ENCODE measurements at places on chromosomes 13 and 19.
A peak's percentile ranks its signal among the peaks of the same experiment; 100 is the strongest.

DNA sequence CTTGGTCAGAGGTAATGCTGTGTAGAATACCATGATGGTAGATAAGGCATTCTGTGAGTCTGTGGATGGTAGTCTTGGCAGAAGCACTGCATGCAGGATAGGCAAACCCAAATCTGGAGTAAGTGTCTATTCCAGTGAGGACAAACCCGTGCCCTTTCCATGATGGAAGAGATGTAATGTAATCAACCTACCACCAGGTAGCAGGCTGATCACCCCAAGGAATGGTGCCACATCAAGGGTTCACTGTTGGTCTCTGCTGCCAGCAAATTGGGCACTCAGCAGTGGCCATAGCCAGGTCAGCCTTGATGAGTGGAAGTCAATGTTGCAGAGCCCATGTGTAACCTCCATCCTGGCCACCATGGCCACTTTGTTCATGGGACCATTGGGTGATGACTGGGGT is 155.0 kb downstream of the RAP2A start:
- no peak for DNase-seq

DNA sequence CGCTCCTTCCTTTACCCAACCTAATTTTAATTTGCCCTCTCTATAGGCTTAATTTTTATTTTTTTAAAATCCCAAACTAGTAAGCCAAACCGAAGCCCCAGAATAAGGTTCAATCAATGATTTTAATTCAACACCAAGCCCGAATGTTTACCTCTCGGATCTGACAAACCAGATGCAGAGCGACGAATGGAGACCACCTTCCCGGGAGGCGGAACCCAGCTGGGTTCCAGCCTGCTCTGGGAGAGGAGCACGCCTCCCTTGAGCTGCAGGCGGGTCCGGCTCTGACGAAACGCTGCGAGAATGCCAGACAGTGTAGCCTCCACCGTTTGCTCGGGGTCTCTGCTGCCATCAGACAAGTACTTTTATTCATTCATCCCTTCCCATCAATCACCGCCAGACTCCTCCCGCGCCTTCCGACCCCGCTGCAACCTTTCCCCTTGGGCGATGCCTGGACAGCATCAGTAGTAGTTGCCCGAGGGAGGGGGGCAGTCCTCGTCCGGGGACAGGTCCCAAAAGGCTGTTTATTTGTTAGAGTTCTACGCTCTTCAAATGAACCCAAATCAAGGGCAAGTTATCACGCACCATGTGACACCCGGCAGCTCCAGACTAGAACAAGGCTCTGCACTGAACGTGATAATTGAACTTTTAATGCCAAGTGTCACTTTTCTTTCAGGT is 752 bp upstream of the EDNRB start:
- no peak for DNase-seq

DNA sequence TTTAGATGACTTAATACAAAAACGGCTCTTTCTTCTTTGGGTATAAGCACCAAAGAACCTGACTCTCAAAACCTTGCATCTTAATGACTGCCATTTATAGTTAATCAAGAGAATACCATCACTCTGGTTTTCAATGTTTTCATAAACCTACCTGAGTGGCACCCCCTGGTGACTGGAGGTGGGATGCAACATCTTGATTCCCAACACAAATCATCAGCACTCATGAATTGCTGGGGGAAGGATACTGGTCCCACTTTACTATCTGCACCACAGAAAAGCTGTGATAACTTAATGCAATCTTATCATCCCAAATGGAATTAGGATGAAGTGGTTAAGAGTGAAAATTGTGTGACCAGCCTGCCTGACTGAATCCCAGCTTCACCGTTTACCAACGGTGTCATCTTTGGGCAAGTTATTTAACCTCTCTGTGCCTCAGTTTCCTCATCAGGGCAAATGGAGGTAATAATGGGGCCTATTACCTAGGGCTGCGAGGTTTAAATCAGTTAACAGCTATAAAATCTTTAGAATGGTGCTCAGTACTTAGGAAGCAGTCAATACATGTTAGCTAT is 366.4 kb downstream of the KLF12 start:
- peak; percentile 18 for DNase-seq

DNA sequence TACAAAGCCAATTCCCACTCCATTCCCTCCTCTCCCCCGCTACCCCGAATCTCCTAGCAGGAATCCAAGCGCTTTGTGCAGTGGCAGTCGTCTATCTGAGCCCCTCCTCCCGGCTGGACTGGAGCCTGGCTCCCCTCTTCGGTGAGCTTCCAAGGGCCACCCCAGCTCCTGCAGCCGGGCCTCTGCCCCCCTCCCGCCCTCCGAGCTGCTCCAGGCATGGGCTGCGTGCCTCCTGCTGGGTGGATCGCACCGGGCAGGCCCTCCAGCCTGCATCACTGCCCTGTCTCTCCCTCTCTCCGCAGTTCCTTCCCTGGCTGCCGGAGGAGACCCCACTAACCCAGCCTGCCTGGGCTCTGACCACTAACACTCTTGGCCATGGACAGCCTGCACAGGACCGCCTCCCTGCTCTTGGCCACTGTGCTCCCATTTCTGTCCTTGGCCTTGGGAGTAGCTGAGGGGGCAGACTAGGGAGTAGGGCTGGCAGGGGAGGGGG is 12.9 kb upstream of the LENG8 start:
- DNase-seq, result no peak

- no peak for DNase-seq
Measured at GRCh38 chr13:84243340-84243739, 361.1 kb upstream of the SLITRK1 start.

DNA sequence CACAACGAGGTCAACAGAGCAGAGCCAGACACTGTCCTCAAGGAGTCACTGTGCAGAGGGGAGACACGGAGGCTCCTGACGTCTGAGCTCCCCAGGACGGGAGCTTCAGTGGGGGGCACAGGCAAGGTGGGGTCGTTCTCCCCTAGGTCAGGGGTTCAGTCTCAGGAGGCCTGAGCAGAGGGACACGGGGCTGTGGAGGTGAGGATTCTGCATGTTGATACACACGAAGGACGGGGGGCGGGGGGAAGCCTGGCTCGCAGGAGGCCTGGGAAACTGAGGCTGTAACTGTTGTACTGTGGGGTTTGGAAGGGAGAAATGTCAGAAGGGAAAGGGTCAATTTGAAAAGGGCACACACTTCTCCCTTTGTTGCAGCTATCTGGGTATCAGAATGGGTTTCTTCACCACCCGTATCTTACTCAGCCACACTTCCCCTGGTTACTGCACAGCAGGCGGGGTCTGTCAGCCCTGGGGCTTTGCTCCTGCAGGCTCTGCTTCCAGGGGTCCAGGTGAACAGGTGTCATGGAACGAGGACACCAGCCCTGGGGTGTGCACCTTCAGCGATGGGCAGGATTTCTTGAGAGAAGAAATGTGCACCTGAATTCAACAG is 748 bp upstream of the SIGLEC8 start:
- DNase-seq, result no peak

DNA sequence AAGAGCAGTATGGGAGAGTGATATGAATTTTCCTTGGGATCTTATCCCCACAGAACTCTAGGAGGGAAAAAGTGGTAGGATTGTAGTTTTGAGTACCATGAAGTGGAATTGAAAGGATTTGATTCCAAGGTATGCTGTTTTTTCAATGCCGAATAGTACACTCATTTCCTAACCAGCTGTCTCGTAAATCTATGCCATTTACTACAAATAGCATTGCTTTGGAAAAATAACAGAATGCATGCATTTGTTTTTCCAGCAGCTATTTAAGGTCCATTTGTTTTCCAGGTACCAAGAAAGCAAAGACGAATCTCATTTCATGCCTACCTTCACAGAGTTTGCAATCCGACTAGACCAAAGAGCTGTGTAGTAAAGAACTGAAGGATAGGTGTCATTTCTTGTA is 10.5 kb downstream of the POLR1D start:
- DNase-seq, result no peak

GRCh38 chr19:20278342-20278741 is 111.3 kb downstream of the ZNF486 start:
- no peak for DNase-seq

DNA sequence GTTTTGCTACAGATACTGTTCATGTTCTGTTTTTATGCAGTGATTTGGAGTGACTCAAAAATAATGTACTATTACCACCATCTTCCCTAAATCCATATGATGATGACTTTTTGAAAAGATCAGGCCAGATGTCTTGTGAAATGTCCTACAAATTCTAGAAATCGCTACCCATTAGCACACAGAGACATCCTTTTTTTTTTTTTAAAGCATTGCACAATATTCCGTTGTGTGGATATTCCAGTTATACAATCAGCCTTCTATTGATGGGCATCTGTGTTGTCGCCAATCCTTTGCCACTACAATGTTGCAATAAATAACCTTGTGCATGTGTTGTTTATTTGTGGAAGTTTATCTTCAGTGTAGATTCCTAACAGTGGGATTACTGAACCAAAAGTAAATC is 24.5 kb downstream of the ZDHHC20 start:
- no peak for DNase-seq

- no peak for DNase-seq
Measured at GRCh38 chr13:39035204-39035603, 2.7 kb downstream of the PROSER1 start.

- DNase-seq, result peak; percentile 4
Measured at GRCh38 chr19:38095411-38096308, 128.4 kb downstream of the DPF1 start.

GRCh38 chr19:57829316-57829715 is 783 bp upstream of the ZNF587B start:
- no peak for DNase-seq

DNA sequence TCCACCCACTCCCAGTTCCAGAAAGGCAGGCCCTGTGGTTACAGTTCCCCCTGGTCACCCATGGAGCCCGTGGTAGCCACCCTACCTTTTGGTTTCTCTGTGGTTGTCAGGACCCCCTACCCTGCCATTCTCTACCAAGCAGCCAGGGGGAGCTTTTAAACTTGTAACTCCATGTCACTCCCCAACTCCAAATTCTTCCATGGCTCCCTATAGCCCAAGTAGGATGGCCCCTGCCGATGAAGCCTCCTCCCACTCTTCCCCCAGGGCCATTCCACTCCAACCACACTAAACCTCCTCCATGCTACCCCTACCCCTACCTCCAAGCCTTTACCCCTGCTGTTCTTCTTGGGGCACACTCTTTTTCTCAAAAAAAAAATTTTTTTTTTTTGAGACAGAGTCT is 2.2 kb downstream of the S1PR2 start:
- peak; percentile 11 for DNase-seq

GRCh38 chr13:21745307-21745706 is 74.4 kb downstream of the FGF9 start:
- no peak for DNase-seq

DNA sequence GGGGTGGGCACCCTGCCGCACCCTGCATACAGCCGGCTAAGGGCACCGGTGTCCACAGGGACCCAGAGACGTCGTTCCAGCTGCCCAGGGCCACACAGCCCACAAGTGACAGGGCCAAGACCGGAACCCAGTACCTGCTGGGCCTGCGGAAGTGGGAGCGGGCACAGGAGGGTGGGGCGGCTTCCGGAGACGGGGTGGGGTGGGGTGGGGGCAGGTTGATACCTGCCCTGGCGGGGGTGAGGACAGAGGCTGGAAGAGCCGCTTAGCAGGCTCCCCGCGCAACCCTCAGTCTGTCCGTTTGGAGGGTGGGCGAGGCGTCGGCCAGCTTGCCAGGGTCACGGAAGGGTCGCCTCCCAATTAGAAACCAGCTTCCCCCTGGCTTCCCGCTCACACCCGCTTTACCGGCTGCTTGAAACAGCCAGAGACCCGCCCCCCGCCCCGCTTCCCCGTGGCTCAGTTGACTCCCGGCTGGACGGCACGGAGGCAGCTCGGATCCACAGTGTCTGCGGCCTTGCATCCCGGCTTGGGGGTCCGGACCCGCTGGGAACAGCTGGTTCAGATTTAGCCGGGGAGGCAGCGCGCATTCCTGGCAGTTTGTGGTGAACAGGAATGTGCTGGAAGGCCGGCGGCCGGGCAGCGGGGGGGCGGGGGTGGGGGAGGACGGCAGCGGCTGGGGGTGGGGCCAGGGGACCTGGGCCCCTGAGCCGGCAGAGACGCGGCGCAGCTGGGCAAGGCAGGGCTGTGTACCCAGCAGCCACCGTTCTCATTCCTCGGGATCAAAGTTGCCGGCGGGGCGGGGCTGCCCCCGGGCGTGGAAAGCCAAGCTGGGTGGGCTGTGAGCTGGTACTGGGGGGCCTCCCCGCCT is 1.9 kb downstream of the CNN2 start:
- peak; percentile 75 for DNase-seq

DNA sequence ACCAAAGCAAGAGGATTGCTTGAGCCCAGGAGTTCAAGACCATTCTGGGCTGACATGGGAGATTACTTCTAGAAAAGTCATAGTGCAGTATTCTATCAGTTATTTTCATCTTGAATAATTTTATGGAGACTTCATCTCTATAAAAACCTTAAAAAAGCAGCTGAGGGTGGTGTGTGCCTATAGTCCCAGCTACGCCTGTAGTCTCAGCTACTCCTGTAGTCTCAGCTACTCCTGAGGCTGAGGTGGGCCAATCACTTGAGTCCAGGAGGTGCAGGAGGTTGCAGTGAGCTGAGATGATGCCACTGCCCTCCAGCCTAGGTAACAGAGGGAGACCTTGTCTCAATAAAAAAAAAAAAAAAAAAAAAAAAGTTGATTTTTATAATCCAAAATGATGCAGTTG is 22.1 kb upstream of the KCTD4 start:
- DNase-seq, result no peak

- no peak for DNase-seq
Measured at GRCh38 chr19:1810439-1811160, 1.5 kb downstream of the ATP8B3 start.
